Brain pericyte (primary cell): ENCODE measurements at places on chromosomes 7 and 10.

DNA sequence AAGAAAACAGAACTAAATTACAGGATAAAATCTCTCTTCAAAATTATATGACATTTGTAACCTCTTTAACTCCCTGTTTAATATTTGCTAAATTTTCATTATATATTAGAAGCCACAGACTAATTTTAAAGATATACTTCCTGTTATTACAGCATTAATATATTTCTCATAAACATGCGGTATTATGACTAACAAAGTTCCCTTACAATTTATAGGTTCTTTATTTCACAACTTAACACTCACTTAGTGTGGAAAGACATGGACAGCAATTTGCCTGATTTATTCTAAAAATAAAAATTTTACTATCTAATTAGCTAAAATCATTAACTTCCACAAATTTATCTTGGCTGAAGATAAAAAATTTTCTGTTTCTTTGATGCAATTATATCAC, 29.0 kb downstream of the CTNNA3 start:
- DNase-seq = no peak

GRCh38 chr10:89352802-89353201, 25.0 kb downstream of the IFIT3 start:
- no peak for DNase-seq

- DNase-seq = no peak
These were observed 125.7 kb downstream of the FOXP2 start for GRCh38 chr7:114540291-114540690.

GRCh38 chr10:118210276-118210675, 131.8 kb downstream of the FAM204A start:
- no peak for DNase-seq

- DNase-seq = no peak
These were observed 166.8 kb downstream of the IQUB start for GRCh38 chr7:123367484-123368122.

DNA sequence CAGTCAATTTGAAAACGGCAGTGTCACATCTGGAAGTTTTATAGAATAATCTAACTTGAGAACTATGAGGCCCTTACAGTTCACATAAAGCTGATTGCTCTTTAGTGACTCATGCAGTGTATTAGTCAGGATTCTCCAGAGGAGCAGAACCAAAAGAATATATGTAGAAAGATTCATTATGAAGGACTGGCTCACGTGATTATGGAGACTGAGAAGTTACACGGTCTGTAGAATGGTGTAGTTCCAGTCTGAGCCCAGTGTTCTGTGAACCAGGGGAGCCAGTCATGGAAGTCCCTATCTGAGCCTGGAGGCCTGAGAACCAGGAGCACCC, 21.5 kb downstream of the RBM33 start:
- peak; percentile 34 for DNase-seq

GRCh38 chr10:96924861-96925260, 92.8 kb downstream of the LCOR start:
- no peak for DNase-seq

- DNase-seq = no peak
These were observed 3.0 kb downstream of the IRF5 start for GRCh38 chr7:128940494-128941322.

DNA sequence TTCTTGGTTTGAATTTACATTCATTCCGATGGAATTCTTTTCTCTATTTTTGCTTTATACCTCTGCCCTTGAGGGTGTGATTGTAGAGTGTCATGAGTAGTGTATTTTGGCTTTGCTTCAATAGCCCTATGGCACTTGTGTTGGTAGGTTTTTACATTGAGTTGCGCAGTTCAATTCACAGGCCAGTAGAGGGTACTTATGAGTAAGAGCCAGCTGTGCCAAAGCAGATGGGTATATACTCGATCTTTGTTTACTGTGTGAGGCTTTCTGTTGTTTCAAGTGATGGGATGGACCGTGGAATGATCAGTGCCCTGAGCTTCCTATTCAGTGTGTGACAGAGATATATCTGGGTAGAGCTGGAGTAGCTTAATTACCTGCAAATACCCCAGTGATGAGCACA, 4.3 kb upstream of the AKR1C3 start:
- no peak for DNase-seq

- DNase-seq = no peak
These were observed 232.0 kb downstream of the VTI1A start for GRCh38 chr10:112678987-112679386.

GRCh38 chr7:131183611-131184119, 144.0 kb upstream of the MKLN1 start:
- no peak for DNase-seq

- no peak for DNase-seq
These were observed 101.5 kb upstream of the ANKRD1 start for GRCh38 chr10:91022390-91022789.
